Neural progenitor cell (in vitro differentiated cells): ENCODE measurements at places on chromosomes 7 and 10.

- peak; percentile 19 for DNase-seq
Observed at GRCh38 chr7:44184206-44184872, 4.9 kb downstream of the GCK start.

DNA sequence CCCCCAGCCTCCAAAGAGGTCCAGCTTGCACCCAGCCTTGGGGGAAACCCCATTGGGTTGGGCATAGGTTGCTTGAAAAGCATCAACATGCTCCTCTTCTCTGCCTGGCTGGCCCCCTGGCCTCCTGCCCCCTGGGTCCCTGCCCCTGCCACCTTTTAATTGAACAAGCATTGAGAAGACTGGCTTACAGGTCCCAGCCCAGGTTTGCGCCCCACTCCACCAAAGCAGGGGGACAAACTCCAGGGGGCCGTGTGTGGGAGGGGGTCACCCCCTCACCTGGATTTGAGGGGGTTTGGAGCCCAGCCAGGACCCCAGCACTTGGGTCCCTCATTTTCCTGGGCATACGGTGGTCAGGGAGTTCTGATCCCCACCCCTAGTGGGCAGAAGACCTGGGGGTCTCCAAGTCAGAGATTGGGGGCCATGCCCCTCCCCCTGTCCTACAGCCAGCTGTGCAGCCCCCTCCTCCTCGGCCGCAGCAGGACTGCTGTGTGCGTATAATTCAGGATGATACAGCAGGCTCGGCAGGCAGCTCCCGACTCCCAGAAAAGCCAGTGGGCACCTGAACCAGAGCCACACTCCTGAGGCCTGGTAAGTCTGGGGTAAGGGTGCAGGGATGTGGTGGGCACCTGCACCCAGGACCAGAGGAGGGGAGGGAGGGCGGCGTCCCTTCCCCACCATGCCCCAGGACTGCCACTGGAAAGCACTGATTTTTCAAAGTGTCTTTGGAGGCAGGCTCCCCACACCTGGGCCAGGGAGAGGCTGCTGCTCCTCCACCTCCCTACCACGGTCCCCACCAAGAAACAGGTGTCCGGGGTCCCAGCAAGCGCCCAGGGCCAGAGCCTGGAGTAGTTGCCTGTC lies 1.7 kb downstream of the ELFN1 start:
- DNase-seq, result no peak

GRCh38 chr7:140176811-140177702 lies at the start of gene KDM7A:
KDM7A (minus strand) TSS chr7:140176983; CDS start chr7:140176937, 46 bp downstream.
- peak; percentile 97 for DNase-seq

- no peak for DNase-seq
Observed at GRCh38 chr10:6273351-6273750, 70.6 kb downstream of the PFKFB3 start.

- DNase-seq, result peak; percentile 54
Observed at GRCh38 chr7:95478272-95479037, 7.3 kb upstream of the ASB4 start.

GRCh38 chr7:82234457-82235049 lies 209.0 kb downstream of the CACNA2D1 start:
- peak; percentile 65 for DNase-seq

DNA sequence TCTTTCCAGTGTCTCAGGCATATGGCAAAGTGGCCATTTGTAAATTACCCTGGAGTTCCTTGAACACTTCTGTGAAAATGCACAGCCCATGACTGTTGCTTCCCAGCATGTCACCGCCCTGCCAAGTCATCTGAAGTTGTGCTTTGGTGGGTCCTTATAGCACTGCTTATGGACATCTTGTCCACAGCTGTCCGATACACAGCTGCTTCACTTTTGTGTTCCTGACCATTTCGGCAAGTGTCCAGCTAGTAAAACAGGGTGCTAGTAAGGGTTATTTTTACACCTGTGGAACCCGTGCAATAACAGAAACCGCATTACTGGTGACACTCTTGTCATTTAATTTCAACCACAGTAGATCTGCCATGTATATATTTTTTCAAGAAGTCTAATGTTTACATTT lies 29.7 kb downstream of the PIP4K2A start:
- no peak for DNase-seq

DNA sequence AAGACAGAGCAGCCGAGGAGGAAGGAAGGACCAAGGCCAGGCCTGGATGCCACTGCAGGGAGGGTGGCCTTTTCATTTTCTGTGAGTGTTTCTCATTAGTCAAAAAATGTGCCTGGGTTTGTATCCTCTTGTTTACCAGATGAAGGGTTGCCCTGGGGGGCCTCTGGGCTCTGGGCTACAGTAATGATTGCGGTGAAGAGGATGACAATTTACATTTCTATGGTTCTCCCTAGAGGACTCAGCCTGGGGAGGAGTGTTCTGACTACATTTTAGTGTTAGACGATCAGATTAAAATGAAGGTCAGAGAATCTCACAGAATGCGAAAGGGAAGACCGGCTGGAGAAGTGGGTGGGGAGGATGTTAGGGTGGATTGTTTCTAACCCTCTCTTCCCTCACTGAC lies 108.0 kb upstream of the KMT2C start:
- DNase-seq, result no peak

DNA sequence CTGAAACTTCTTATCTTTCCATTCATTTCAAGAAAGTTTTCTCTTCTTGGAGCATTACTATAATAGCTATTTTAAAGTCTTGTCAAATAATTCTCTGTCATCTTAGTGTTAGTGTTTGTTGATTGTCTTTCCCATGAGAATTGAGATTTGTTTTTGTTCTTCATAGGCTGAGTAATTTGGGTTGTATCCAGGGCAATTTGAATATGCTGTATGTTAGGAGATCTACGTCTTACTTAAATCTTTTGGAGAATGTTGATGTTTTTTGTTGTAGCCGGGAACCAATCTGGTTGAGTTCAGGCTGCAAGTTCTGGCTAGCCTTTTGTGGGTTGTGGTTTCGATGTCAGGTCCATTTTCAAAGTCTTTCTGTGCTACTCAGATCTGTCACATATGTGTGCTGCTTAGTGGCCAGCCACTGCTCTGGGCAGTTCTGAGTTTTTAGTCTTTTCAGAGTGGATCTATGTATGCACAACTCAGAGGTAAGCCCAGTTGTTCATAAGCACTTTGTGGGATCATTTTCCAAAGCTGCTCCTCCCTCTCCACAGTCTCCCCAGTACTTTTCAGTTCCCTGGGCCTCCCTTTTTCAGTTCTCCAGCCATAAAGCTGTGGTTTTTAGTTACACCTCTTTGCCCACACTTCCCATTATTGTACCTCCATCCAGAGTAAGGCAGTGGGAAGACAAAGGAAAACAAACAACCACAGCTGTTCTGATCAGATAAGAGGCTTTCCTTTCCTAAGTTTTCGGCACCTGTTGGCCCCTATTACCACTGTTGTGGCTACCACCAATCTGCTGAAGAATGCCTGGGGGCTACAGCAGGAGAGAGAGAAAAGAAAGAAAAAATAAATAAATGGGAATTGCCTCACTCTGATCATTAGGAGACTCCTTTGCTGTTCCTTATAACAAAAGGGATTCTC lies 4.7 kb upstream of the CCNJ start:
- peak; percentile 56 for DNase-seq

DNA sequence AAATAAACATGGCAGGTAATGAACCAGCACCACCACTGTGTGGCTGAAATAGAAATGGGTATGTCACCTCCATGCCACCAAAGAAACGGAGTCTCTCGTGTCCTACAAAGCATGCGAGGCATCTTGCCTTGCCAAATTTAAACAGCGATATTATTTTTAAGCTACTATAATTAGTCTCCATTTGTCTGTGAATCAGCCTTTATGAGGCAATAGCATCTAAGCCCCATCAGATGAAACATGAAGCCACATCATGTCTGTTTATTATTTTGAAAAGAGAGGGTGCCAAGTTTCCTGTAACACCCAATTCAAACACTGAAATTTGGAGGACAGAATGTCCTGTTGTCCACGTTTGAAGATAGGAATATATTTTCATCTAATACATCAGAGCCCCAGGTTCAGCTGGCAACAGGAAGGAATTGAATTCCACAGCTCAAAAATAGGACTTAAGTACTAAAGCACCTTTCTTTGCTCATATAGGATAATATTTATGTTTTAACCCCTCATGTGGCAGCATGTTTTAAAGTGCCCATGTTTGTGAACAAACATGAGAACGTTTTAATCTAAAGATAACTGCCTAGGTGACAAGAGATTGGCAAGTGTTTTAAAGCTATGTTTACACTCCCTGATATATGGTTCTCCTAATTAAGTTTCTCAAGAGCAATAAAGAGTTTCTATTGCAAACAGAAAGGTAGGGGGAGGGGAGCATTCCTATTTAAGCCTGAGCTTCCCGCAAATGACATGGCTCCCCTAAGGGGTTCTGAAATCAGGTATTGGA lies 86.8 kb downstream of the SORBS1 start:
- no peak for DNase-seq

DNA sequence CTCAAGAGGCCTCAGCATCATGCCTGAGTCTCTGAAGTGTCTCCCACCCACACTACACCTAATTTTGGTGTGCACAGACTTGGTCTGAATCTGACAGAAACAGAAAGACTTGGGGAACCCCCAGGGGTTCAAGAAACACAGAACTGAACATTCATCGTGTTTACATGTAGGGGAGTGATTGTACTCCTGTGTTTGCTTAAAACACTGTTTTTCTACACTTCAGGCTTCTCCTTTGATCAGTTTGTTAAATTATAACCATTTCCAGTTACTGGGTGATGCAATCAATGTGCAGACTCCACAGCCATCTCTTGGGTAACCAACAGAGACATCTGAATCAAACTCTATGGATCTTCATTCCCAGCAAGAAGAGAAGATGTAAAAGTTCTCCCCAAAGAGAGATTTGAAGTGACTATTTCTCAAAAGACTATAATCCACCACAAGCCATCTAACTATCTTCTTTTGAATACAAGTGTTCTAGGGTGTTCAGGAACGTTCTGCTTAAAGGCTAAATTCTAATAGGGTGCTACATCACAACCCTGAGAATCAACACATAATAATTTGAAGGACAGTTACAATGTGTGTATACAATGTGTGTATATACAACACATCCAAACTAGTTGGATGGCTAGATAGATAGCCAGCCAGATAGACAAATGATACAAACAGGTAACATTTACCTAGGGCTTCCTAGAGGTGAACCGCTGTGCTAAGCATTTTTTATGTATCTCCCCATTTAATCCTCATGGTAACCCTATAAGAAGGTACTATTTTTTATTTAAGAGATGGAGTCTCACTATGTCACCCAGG lies 34.2 kb downstream of the DNAJC12 start:
- no peak for DNase-seq

DNA sequence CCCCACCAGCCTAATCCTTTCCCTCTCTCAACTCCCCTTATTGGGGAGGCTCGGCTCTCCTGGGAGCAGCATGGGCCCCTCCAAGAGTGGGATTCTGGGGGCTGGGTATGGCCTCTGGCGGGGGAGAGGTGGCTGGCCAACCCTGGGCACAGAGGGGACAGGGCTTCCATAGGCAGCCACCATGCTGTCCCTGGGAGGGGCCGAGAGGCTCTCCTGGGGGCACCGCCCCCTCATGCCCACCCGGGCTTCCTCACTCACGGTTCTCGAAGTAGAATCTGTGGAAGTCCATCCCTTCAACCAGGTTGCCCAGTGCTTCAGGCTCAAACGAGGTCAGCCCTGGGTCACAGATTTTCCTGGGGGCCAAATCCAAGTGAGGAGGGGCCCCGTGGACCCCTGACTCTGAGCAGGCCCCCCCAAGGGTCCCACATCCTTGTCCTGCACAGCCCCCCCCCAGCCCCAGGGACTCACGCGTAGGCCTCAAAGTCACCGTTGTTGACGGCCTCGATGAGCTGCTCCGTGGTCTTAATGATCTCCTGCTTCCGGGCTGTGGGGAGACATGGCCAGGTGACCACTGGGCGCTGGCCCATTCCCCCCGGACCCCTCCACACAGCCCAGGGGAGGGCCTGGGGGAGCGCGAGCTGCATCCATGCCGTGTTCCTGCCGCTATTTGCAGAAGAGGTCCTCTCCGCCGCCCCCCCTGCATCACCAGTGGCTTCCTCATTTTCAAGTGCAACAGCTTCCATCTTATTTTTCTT lies 19.8 kb downstream of the YKT6 start:
- DNase-seq, result no peak

DNA sequence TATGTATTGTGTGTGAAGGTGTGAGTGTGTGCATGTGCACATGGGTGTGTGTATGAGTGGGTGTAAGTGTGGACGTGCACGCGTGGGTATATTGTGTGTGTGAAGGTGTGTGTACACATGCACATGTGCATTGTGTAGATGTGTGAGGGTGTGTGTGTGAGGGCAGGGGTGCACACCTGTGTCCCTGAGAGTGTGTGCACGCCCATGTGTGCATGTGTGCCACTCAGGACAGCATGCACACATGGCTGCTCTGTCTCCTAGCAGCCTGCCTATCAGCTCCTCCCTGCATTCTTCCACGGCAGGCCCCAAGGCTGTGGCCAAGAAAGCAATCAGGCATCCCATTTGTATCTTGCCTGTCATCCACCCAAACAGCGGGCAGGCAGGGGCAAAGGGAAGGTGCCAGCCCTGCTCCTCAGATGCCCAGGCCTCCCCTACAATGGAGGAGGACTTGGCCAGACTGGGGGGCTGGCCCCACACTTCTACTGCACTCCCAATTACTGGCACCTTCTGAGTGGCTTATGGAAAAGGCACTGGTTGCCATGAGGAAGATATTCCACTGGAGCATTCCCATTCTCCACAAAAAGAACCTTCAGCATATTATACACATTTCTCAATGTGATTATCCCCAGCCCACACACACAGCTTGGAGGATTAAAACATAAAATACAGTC lies 380.4 kb upstream of the ZMIZ1 start:
- DNase-seq, result no peak

GRCh38 chr7:151512353-151512752 lies 7.3 kb downstream of the RHEB start:
- no peak for DNase-seq

DNA sequence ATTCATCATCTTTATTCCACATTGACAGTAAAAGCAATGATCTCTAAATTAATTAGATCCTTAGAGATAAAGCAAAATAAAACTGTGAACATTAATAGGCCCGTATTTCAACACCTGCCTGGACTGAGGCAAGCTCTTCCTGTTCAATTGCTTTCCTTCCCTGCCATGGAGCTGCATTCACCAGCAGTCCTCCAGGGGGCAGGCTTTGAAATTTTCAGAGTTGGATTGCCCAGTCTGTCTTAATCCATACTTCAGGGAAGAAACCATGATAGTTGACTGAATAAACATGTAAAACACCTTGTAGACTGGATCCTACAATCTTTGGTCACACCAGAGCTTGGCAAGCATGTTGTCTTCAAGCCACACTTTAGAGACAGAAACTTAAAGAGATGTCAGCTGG lies 936.6 kb downstream of the NRG3 start:
- peak; percentile 44 for DNase-seq
